Renal cortical epithelial cell (primary cell): ENCODE measurements at places on chromosomes 16 and 17. TPM values are rescaled to one million over a fixed set of nuclear protein-coding genes. Genes with fewer than 3 reads are reported as not detected.

Gene KRT36
- total RNA-seq, result not detected in 2 replicates

Gene TMC5
- 0.05 and 0.17 TPM in 2 replicates for total RNA-seq

Gene GNGT2
- total RNA-seq, result not detected in 2 replicates

Gene NKD1
- total RNA-seq, result under 0.01 TPM in 1 of 2 replicates, not detected in the other

Gene C1QL1
- 0.35 and 0.45 TPM in 2 replicates for total RNA-seq

Gene PDPK1
- 16.0 and 32.9 TPM in 2 replicates for total RNA-seq

Gene NAGS
- total RNA-seq, result 1.2 and 6.1 TPM in 2 replicates

Gene GRIN2A
- total RNA-seq, result 0.15 and 0.87 TPM in 2 replicates

Gene MRM1
- total RNA-seq, result 7.6 and 8.0 TPM in 2 replicates

Gene IQCK
- total RNA-seq, result 9.2 and 37.1 TPM in 2 replicates

Gene ACSM2A
- total RNA-seq, result 21.7 TPM in 1 of 2 replicates, not detected in the other

Gene DLX4
- 0.25 TPM in 1 of 2 replicates, not detected in the other for total RNA-seq

Gene SLC9A5
- total RNA-seq, result 0.60 and 0.69 TPM in 2 replicates

Gene MYH11
- 0.05 TPM in 1 of 2 replicates, not detected in the other for total RNA-seq

Gene CTRB2
- total RNA-seq, result not detected in 2 replicates
